GM12864 (cell line): ENCODE measurements at places on chromosomes 2 and 18.
A peak's percentile ranks its signal among the peaks of the same experiment; 100 is the strongest.

DNA sequence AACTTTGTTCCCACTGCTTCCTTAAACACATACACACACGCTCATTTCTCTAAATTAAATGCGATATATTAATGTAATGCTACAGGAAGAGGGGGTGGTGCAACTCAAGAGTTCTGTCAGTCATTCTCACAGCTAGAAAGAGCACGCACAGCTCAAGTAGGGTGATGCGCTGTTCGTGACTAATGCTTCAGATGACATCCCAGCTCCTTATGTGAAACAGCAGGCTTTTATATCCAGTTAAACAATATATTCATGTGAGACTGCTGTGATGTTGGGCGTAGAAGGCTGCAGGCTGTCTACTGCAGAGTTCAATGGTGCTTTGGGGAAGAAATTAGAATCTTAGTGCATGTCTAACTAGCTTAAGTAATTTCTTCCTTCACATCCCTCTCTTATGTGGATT is 912.6 kb upstream of the FSHR start:
- no peak for DNase-seq

- no peak for DNase-seq
Observed at GRCh38 chr18:42326752-42327151, 371.7 kb downstream of the PIK3C3 start.

DNA sequence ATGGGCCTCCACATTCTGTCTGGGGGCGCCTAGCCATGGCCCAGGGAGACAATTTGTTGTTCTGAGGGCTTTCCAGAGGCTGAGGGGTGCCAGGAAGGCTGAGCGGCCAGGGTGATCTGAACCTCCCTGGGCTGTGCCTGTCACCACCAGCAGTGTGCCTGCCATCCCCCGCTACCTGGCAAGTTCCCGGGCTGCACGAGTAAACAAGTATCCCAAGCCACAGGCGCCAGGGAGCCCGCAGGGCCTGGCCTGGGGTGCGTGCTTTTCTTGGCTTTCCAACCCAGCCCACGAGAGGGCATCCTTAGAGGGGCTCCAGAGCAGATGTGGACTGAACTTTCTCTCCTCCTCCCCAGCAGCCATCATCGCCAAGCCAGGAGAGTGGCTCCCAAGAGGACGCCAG is 35.1 kb upstream of the B3GNT7 start:
- no peak for DNase-seq

- no peak for DNase-seq
Observed at GRCh38 chr2:82998781-82999180, 1460.3 kb downstream of the SUCLG1 start.

GRCh38 chr2:218979846-218980734 is 4.9 kb downstream of the FEV start:
- DNase-seq = peak; percentile 33

DNA sequence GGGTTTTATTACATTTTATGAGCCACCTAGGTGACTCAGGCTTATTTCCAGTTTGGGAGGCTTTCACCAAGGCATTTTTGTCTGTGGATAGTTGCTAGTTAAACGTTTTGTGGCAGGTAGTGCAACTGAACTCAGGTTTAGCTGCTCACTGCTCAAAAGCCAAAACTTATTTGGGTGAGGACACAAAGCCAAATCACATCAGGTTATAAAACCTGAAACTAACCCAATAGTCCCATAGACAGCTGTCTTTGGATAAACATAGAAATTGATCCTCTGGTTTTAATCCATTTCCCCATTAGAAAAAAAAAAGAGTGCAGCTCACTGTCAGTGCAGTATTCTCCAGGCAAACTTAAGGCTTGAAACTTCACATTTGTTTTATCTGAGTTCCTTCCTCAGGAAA is 362.6 kb upstream of the TFPI start:
- DNase-seq = no peak

GRCh38 chr2:5433855-5434254 is 258.3 kb upstream of the SOX11 start:
- DNase-seq = no peak

- no peak for DNase-seq
Observed at GRCh38 chr2:217086038-217086522, 226.2 kb upstream of the TNP1 start.

GRCh38 chr2:81528852-81529480 is 1224.4 kb upstream of the LRRTM1 start:
- no peak for DNase-seq

GRCh38 chr2:25410370-25410769 is 68.6 kb upstream of the DNMT3A start:
- no peak for DNase-seq
